ENCODE measurements at places on chromosomes 11 and 22.

DNA sequence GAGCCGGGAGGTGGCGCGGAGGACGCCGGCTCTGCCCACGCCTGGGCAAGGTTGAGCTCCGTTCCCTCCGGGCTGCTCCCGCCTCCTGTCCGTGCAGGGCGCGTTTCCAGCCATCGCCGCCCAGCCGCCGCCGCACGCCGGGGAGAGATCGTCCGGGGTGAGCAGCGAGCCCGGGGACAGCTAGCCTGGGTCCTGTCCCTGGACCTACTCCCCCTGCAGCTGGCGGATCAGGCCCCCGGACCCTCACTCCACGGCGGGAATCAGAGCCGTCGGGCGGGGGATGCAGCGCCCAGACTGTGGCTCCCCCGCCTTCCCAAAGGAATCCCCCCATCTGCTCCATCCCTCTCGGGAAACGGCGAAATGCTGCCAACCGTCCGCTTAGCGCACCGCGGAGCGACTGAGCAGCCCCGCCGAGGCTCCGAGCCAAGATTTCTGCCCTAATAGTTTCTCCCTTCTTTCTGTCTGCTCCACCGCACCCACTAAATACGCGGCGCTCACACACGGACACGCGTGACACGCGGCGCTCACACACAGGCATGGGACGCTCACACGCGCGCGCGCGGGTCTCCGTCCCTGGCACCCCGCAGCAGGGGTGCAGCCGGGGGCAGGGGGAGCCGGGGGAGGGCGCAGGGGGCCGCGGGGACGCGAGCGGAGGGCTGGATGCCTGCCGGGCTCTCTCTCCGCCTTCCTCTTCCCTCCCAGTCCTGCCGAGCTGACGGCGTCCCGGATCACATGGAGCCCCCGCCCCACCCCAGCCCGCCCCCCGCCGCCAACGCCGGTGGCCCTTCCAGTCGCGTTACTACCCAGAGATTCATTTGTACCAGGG lies at the start of gene KCNJ5:
Gene KCNJ5, plus strand, starts transcription at position 814 of the 826 bp plus-strand sequence. CDS start 19,918 bp downstream, outside the sequence.
- no peak for DNase-seq

DNA sequence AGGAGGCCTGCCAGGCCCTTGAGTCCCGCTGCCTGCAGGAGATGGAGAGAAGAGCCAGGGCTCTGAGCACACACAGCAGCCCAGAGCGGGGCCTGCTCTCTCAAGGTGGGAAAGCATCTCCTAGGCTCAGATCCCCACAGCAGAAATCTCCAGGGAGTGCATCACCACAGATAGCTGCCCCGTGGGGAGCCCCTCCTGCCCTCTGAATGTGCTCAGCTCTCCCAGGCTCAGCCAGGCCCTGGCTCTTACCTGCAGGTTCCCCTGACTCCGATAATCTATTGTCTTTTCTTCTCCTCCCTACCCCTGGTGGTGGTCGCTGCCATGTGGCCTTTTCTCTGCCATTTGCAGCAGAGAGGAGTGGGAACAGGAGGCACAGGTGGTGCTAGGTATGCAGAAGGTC lies 49.9 kb downstream of the BTG4 start:
- DNase-seq = no peak

DNA sequence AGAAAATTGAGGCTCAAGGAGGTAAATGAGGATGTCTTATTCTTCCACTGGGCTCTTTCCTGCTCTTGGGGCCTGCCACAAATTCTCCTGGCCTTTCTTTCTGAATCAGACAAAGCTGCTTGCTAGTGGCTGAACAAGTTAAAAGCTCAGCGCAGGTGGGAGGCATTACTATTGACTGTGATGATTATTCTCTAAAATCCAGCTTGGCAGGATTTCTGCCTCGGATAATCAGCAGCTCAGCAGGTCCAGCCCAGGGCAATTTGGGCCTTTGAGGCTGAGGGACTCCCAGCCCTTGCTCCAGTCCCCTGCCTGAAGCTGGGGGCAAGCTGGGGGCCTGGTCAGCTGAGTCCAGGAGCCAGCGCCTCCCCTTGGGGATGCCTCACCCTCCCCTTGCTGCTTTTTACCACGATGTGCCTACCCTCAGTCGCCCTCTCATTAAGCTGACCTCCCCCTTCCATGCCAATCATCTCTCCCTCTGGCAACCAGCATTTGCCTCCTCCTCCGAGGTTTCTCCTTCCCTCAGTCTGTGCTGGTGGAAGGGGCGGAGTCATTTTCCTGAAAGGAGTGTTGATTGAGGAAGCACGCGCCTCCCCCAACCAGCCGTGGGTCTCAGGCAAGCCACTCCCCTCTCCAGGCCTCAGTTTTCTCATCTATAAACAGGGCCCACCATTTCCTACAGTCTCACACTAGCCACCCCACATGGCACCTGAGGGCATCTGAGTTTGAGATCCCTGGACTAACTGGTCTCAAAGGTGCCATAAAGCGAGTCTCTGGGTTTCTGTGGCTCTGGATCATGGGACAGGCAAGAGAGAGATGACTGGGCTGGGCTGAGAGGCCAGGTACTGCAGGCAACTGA lies 60.6 kb upstream of the PRDM11 start:
- peak; percentile 83 for DNase-seq

- DNase-seq = no peak
Measured at GRCh38 chr11:89433278-89433677, 57.9 kb downstream of the NOX4 start.

GRCh38 chr11:20672575-20672974 lies 3.2 kb downstream of the NELL1 start:
- DNase-seq = no peak

GRCh38 chr11:44244639-44245310 lies 65.2 kb downstream of the ALX4 start:
- no peak for DNase-seq

DNA sequence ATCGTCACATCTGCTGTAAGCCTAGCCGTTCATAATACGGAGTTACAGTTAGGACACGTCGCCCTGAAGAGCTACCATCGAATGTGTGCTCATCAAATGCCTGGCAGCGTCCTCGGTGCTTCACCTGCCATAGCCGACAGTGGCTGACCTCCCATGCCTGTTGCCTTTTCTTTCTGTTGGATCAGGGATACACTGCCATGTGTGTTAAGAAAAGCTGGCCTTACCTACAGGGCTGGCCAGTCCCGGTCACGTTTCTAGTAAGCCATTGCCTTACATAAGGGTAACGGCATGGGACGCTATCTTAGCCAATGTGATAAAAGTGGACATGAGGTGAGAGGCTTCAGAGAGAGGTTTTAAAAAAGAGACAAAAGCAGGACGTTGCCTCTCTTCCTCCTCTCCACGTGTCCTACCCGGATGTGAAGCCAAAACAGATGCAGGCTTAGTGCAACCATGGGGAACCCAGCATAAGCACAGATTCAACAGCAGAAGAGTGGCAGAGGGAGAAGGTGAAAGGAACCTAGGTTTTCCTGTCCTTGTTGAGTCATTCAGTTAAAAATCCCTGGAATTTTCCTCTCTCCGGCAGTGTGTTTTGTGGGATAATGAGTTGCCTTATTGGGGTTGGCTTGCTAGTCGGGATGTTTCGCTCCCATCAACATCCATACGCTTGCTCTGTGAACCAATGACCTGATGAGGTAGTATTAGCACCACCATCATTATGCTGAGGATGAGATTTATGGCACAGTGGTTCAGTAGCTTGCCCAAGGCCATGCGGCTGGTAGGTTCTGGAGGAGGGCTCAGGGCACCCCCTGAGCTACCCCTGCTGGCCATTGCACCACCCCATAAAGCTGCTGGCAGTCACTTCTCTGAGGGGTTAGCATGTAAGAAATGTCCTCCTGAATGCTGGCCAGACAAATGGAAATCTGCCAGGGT lies 67.4 kb upstream of the B3GAT1 start:
- DNase-seq = no peak

GRCh38 chr11:106959800-106960199 lies 58.5 kb downstream of the GUCY1A2 start:
- peak; percentile 67 for DNase-seq

DNA sequence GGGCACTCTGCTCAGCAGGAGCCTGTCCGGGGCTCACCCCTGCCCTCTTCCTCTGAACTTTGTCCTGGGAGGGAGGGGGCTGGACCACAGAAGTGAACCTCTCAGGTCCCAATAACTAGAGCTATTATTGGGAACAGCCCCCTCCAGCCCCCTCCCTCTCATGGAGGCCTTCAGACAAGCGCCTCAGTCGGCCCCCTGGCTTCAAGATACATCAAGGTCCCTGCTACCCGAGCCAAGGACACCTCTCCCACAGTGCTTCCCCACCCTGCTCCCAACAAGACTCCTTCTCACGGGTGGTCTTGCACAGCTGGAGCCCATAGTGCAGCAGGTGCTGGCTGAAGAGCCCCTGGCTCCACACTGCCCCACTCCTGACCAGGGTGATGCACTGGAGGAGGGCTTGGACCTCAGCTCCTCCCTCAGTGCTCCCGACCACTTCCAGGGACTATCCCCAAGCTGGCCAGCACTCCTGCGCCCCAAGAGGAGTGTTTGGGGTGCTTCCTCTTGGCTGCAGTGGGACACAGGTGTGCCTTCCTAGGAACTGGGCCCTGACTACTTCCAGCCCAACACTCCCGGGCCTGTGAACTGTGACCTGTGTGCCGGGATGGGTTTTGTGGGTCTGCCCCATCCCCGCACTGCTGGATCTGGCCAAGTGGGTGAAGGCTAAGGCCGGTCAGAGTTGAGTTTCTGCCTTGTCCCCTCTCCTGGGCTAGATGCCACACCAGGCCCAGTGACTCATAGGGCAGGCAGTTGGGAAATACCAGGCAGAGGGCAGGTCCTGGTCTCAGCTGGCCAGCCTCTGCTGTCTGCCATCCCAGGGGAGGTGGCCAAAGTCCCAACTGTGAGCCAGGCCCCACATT lies 2.2 kb downstream of the PNPLA2 start:
- DNase-seq = peak; percentile 67

- no peak for DNase-seq
Measured at GRCh38 chr11:104338186-104338585, 174.2 kb upstream of the PDGFD start.

Data from trophoblast cell (in vitro differentiated cells and primary cell).